ENCODE measurements at places on chromosomes 5 and 9. TPM values are rescaled to one million over a fixed set of nuclear protein-coding genes. Genes with fewer than 3 reads are reported as not detected.

- no peak overlapping the region for H3K27ac ChIP-seq
- H3K36me3 ChIP-seq: peaks cover 91% of the 10 kb centered on the region
- no peak overlapping the region for H3K4me3 ChIP-seq
- no peaks in the 10 kb centered on the region for H3K27me3 ChIP-seq
- H3K4me1 ChIP-seq: no peaks in the 10 kb centered on the region
Measured at GRCh38 chr5:157362012-157362411, 96.1 kb downstream of the CYFIP2 start.

RASEF gene
- not detected for total RNA-seq

- no peak overlapping the region for H3K27ac ChIP-seq
- H3K4me1 ChIP-seq: peaks cover 40% of the 10 kb centered on the region
- H3K27me3 ChIP-seq: peaks cover 10% of the 10 kb centered on the region
- H3K36me3 ChIP-seq: no peaks in the 10 kb centered on the region
Measured at GRCh38 chr9:134328841-134329575, 2.8 kb downstream of the RXRA start.

DNA sequence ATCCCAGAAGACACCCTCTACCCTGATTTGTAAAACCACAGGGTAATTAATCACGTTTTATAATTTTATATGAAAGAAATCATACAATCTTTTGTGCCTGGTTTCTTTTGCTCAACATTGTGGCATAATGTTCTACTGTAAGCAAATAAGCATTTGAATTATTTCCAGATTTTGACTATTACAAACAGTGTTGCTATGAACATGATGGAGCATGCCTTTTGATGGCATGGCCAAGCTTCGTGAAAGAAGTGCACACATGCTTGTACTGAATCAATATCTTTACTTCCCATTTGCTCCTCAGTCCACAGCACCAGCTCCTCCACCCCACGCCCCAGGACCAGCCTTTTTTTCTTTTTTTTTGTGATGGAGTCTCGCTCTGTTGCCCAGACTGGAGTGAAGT lies 29.9 kb downstream of the ACSL6 start:
- no peak overlapping the region for H3K4me3 ChIP-seq
- no peak for DNase-seq
- peaks cover 17% of the 10 kb centered on the region for H3K4me1 ChIP-seq
- no peaks in the 10 kb centered on the region for H3K27me3 ChIP-seq
- H3K27ac ChIP-seq: no peak overlapping the region

GRCh38 chr5:137016783-137017324 lies 482.3 kb downstream of the SPOCK1 start:
- no peaks in the 10 kb centered on the region for H3K27me3 ChIP-seq
- no peak overlapping the region for H3K4me3 ChIP-seq
- DNase-seq: no peak
- no peaks in the 10 kb centered on the region for H3K4me1 ChIP-seq

- no peaks in the 10 kb centered on the region for H3K36me3 ChIP-seq
- no peak overlapping the region for H3K4me3 ChIP-seq
- H3K4me1 ChIP-seq: no peaks in the 10 kb centered on the region
- DNase-seq: no peak
- H3K27me3 ChIP-seq: no peaks in the 10 kb centered on the region
Measured at GRCh38 chr5:173846929-173847501, 41.1 kb upstream of the CPEB4 start.

DNA sequence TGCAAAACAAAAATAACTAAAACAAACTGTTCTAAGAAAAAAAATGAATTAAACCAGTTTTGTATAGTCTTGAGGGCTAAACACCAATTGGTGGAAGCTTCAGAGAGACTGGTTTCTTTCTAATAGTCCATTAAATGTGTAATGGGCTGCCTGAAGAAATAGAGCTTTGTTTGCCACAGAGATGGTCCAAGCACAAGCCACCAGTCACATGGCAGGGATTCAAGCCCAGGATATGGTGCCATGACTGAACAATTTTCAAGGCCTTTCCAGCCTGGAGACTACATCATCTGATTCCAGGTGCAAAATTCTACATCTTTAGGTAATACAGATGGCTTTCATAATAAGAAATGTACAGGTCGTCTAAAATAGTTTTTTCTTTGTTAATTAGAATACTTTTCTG lies 355.3 kb downstream of the NR2F1-AS1 start:
- H3K27me3 ChIP-seq: no peaks in the 10 kb centered on the region
- H3K4me1 ChIP-seq: no peaks in the 10 kb centered on the region
- H3K36me3 ChIP-seq: no peaks in the 10 kb centered on the region
- H3K27ac ChIP-seq: no peak overlapping the region
- H3K4me3 ChIP-seq: no peak overlapping the region

RIC1 gene
- total RNA-seq: 31.8 TPM

STC2 gene
- total RNA-seq: not detected

PWWP2A gene
- 24.9 TPM for total RNA-seq

TAF1L gene
- not detected for total RNA-seq

DNA sequence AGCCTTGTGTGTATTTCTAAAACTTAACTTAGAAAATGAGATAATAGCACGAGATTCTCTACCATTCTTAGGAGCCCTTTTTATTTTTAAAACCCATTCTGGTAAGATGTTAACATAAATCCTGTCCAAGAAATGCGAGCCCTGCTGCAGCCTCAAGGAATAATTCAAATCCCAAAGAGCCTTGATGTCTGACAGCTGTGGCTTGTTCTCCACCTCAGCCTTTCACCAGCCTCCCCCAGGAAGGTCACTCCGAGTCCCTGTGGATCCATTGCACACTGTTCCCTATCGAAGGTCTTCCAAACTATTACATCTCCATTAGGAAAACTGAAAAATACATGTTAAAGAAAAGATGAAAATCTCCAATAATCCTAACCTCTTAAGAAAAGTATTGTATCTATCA lies 98.5 kb upstream of the S1PR3 start:
- no peak overlapping the region for H3K27ac ChIP-seq
- no peaks in the 10 kb centered on the region for H3K4me1 ChIP-seq
- DNase-seq: no peak
- peaks cover 6% of the 10 kb centered on the region for H3K27me3 ChIP-seq
- H3K4me3 ChIP-seq: no peak overlapping the region
